ENCODE measurements at places on chromosomes 1 and 21. TPM values are rescaled to one million over a fixed set of nuclear protein-coding genes. Genes with fewer than 3 reads are reported as not detected.

Gene AKR7A3
- total RNA-seq, result 1.5 TPM

Gene TNFRSF25
- total RNA-seq, result 19.5 TPM

Gene LEPR
- total RNA-seq, result 5.6 TPM

Gene KRTAP10-4
- total RNA-seq, result not detected

Measured in WTC11 (cell line).